ENCODE measurements at places on chromosomes 2 and 18.

GRCh38 chr2:195871326-195871725 is 197.3 kb downstream of the DNAH7 start:
- no peak for DNase-seq

- DNase-seq, result no peak
Observed at GRCh38 chr2:160836755-160837154, 323.5 kb upstream of the TANK start.

DNA sequence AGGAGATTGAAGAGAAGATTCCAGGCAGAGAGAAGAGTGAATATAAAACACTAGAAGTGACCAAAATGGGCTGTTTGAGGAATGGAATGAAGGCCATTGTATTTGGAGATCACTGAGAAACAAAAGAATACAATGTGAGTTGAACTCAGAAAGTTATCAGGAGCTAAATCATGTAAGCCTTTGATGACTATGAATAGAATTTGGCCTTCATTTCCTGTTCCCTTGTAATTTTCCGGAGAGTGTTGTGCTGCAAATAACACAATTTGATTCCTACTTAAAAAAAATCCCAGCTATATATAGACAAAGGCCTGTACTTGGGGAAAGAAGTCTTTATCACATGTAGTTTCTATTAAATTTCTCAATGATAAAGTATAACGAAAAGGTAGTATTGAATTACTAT is 33.7 kb upstream of the KYNU start:
- DNase-seq, result no peak

GRCh38 chr2:140786585-140786984 is 1344.2 kb downstream of the LRP1B start:
- DNase-seq, result no peak

GRCh38 chr2:235918876-235919275 is 249.3 kb downstream of the GBX2 start:
- DNase-seq, result no peak

GRCh38 chr2:118813601-118814339 is 33.7 kb downstream of the EN1 start:
- DNase-seq, result no peak

GRCh38 chr18:5466256-5466655 is 77.5 kb downstream of the EPB41L3 start:
- DNase-seq, result no peak

- no peak for DNase-seq
Observed at GRCh38 chr18:56873441-56874140, 222.4 kb downstream of the WDR7 start.

GRCh38 chr2:53202063-53202462 is 565.5 kb upstream of the CHAC2 start:
- no peak for DNase-seq

DNA sequence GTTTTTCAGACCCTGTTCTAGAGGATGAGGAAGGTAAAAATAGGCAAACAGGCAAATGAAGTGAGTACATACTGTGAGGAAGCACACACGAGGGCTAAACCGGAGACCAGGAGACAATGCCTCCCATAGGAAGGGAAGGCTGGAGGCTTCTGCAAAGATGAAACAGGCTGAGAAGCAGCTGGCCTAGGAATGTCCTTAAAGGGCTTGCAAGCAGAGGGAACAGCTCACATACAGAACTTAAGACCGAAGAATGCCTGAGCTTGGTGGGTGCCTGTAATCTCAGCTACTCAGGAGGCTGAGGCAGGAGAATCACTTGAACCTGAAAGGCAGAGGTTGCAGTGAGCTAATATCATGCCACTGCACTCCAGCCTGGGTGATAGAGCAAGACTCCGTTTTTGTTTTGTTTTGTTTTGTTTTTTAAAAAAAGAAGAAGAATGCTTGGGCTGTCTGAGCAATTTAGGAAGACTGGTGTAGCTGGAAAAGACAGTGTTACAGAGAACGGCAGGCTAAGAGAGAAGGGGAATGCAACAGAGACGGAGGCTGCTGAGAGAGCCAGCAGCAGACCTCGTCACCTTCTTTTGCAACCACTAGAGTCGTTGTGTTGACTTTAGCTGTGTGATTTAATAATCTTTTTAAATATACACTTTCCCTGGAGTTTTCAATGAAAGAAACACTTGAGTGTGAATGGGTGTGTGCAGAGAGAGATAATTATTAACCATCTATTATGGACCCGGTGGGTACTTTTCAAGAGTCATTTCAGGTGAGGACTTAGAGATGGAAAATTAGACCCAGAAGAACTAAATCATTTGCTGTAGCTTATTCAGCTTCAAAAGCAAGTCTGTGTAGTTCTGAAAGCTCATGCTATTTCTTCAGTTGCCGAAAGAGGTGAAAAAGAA is 232.8 kb downstream of the GALR1 start:
- DNase-seq, result no peak

DNA sequence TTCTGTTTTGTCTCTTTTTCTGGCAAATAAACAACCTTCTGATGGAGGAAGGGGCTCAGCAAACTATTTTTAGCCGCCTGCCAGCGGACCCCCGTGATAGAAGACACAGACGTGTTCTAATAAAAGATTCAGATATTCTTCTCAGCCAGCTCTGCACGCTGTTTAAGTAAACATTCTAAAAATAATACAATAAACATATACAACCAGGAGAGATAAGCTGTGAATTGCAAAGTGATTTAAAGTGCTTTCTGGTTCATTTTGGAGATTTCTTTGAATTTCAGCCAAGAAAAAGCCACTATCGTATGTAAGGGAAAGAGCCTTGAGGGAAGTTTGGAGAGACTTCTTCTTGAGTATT is 201.3 kb downstream of the EPHA4 start:
- DNase-seq, result no peak

GRCh38 chr2:11056614-11057013 is 98.7 kb upstream of the SLC66A3 start:
- no peak for DNase-seq

GRCh38 chr2:133326652-133327397 is 241.4 kb downstream of the NCKAP5 start:
- DNase-seq, result no peak
